Nephron progenitor cell (in vitro differentiated cells): ENCODE measurements at places on chromosomes 3 and 15.

GRCh38 chr3:84724877-84725276 lies 233.9 kb upstream of the CADM2 start:
- no peak for DNase-seq

DNA sequence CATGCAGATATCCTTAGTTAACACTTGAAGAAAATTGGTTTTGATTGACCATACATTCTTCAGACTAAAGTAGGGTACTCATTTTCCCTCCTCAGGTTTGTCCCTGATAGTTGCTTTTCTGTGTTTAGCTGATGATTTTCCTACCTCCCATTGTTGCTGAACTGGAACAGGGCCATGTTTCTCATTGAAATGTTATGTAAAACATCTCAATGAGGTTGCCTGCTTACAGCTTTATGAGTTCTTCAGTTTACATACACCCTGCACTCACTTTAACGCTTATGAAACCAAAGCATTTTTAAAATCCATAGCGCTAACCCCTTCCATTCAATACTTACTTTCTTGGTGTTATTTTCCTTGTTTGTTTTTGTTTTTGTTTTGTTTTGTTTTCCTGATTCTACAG lies 61.9 kb downstream of the HMG20A start:
- DNase-seq, result no peak

GRCh38 chr15:60672400-60672799 lies 193.5 kb upstream of the ICE2 start:
- no peak for DNase-seq

DNA sequence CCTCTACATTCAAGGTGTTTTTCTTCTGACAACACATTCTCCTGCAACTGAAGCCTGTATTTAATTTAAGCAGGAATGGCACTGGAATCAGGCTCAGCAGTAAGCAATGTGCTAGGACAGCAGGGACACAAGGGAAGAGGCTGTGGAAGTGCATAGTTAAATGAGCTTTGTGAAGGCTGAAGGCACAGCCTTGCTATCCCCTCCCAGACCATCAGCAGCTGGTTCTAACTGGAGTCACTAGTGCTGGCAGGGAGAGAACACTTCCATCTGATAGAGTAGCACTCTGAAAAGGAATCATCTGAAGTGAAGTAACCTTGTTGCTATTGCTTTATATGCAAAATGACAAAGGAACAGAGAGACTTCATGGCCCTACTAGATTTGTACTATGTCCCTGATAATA lies 14.7 kb downstream of the UQCC5 start:
- DNase-seq, result no peak

DNA sequence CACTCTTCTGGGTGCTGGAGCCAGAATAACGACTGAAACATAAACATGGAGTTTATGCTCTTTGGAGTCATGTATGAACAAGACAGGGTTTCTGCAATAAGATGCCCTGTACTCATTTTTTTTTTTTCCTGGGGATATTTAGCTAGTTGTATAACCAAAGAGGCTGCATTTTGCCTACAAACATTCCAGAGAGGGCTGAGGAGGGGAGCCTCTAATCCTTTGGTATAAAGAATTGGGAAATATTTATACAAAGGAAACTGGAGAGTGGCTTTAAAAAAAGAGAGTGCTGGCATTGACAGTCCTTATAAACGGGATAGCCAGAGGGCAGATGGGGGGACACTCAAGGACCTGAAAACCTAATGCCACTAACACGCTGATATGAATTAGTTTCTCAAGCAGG lies 32.4 kb upstream of the GAP43 start:
- DNase-seq, result no peak

- DNase-seq, result no peak
Measured at GRCh38 chr3:147397155-147397874, 9.0 kb downstream of the ZIC4 start.

GRCh38 chr15:80929689-80930088 lies 59.9 kb downstream of the MESD start:
- no peak for DNase-seq

GRCh38 chr3:108946292-108947285 lies 7.1 kb downstream of the GUCA1C start:
- DNase-seq, result no peak

GRCh38 chr3:116483135-116483534 lies 37.8 kb upstream of the LSAMP start:
- DNase-seq, result no peak

DNA sequence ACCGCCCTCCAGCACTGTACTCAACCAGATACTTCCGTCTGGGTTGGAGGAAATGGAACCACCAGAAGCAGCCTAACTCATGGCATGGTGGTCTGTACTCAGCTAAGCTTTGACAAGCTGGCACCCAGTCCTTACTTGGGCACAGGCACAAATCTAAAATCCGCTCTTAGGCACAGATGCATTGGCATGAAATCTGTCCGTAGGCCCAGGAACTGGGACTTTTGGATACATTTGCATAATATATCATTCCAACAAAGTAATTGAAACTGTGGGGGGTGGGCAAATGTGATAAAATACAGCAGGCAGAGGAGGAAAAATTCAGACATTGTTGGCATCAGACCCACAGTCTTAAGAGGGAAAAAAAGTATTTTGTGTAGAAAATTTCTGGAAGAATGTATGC lies 75.4 kb downstream of the C3orf85 start:
- no peak for DNase-seq

GRCh38 chr3:33425453-33425852 lies 14.8 kb downstream of the UBP1 start:
- DNase-seq, result no peak

DNA sequence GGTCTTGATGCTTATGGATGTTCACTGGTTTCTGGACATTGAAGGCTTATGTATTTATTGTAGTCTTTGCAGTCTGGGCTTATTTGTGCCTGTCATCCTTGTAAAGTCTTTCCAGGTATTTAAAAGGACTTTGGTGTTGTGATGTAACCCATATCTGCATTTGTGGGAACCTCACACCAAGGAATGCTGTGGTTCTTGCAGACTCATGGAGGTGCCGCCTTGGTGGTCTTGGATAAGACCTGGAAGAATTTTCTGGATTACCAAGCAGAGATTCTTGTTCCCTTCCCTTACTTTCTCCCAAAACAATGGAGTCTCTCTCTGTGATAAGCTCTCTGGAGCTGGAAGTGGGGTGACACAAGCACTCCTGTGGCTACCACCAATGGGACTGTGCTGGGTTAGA lies 363.5 kb upstream of the NECTIN3 start:
- no peak for DNase-seq

DNA sequence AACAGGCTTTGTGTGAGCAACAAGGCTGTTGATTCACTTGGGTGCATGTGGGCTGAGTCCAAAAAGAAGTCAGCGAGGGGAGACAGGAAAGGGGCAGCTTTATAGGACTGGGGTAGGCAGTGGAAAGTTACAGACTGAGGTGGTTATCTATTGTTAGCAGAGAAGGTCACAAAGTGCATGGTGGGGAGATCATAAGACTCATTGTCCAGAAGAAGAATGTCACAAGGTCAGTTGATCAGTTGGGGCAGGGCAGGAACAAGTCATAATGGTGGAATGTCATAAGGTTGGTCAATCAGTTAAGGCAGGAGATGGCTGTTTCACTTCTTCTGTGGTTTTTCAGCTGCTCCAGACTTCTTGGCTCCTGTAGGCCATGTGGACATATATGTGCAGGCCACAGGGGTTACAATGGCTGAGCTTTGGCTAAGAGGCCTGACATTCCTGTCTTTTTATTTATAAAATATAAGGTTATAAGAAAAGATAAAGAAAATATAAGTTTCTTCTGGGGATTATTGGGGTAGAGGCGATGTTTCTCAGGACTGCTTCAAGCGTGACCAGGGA lies 69.5 kb upstream of the SNTN start:
- no peak for DNase-seq

DNA sequence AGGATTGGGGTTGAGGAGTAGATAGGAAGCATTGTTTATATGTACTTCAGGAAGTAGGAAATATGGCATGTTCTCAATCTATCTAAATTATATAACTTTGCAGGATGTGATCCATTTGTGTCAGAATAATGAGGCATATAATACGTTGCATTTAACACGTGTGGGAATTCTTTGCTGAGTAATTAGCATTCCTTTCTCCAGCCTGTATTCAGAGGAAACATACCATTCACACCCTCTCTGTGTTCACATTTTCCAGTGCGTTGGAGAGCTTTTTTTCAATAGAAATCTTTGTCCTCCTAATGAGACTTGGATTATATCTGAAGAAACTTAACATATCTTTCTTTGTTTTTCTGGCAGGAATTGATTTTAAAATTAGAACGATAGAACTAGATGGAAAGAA lies 33.0 kb upstream of the APH1B start:
- DNase-seq, result no peak

GRCh38 chr3:51982352-51982837 lies 940 bp upstream of the ACY1 start:
- no peak for DNase-seq

DNA sequence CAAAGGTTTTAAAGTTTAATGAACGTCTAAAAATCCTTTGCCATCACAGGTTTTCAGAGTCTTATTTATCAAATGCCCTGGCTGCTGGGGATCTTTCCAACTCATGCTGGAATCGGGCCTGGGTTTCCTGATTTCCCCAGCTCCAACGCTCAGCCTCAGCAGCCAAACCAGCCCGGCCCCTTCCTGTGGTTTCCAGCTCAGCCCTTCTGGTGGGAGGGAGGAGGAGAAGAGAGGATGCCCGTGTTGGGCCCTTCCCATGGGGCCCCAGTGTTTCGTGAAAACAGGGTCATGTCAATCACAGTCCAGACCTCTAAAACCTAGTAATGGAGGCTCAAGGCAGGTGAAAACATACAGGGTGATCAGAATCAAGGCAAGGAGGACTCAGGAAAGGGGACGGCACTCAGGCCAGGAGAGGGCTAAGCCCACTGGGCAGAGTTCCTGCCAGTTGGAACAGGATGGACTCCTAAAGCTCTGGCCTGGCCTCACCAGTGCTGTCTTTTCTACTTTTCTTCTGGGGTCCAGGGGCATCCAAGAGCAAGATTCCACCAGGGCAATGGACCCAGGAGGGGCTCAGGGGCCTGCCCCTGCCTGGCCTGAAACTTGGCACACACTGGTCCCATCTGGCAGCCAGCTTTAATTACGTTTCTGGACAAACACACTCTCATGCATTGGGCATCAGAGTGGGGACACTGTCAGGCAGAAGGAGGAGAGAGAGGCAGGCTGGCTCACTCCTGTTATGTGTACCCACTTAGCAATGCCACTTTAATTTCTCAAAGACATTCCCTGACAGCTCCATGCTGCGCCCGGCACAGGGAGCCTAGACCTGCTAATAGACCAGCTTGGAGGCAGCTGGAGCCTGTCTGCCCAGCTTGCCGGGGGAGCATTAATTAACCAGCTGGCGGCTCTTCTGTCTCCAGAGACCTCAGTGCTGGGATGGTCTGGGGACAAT lies 194.6 kb downstream of the FAM43A start:
- DNase-seq, result no peak

- DNase-seq, result no peak
Measured at GRCh38 chr3:195171093-195171873, 99.7 kb downstream of the XXYLT1 start.

GRCh38 chr3:151843275-151843674 lies 29.4 kb downstream of the AADAC start:
- no peak for DNase-seq

GRCh38 chr15:100759698-100760356 lies 119.8 kb upstream of the ALDH1A3 start:
- DNase-seq, result no peak

DNA sequence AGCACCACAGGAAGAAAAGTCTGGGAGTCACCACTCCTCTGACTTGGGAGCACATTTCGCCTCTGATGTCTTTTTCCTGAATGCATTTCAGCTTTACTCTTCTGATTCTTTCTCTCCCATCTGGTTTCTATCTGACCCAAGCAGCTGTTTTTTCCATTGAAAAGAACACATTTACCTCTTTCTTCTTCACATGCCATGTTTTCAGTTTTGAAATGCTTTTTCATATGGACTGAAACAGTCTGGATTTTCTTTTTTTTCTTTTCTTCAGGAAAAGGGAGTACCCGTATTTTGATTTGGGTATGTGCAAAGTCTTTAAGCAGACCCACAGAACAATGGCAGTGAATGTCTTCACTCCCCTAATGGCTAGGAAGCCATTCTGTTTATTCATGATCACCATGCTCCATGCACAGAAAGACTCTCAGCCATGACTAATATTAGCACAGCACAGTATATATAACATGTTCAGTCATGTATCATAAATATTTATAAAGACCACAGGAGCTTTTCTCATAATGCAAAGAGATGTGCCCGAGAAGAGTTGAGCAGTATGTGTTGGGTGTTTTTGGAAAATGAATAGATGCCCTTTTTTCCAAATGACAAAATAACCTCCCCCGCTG lies 82.7 kb upstream of the LRIG1 start:
- no peak for DNase-seq

- no peak for DNase-seq
Measured at GRCh38 chr15:59170295-59171066, 36.2 kb upstream of the LDHAL6B start.

- DNase-seq, result no peak
Measured at GRCh38 chr3:97992547-97993173, 20.4 kb upstream of the RIOX2 start.

- DNase-seq, result no peak
Measured at GRCh38 chr3:19799887-19800286, 134.1 kb downstream of the EFHB start.

- no peak for DNase-seq
Measured at GRCh38 chr3:68945225-68945624, 12.9 kb upstream of the TAFA4 start.

DNA sequence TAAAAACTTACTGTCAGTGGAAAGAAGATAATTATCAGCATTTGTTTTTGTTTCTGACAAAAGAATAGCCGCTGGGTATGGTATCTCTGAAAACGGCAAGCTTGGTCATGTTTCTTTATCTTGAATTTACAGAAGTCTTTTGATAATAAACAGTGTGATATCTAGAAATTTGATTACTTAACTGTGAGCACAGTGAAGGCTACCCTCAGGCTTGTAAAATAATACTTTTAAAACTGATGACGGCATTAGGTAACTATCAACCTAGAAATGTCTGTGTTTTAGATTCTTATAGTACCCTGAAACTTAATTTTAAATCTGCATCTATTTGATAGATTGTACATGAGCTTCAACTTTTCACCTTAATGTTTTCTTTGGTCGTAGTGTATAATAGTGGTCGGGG lies 43.4 kb downstream of the NSUN3 start:
- no peak for DNase-seq

GRCh38 chr3:21722301-21722700 lies 28.7 kb downstream of the ZNF385D start:
- no peak for DNase-seq

DNA sequence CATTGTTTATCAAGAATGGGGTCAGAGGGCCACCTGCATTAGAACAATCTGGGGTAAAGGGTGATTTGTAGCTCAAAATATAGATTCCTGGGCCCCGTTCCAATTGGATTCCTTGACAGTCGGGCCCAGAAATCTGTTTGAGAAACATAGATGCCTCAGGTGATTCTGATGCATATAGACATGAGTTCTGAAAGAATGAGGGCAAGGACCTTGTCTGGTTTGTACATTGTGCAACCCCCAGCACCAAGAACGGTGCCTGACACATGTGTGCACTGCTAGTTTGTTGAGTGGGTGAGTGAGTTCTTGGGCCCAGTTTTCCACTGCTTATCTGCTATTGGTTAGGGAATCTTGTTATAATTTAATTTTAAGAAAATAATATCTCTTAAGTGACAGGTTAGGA lies 16.6 kb downstream of the CRYBG3 start:
- DNase-seq, result no peak
